ENCODE measurements at places on chromosomes 13 and 19. TPM values are rescaled to one million over a fixed set of nuclear protein-coding genes. Genes with fewer than 3 reads are reported as not detected.

Gene IFT88
- total RNA-seq = 10.4 TPM

Gene CD37
- not detected for total RNA-seq

Gene METTL21C
- total RNA-seq = not detected

Gene KIR2DL4
- total RNA-seq = not detected

Gene KLF16
- total RNA-seq = 31.4 TPM

Gene PEAK3
- not detected for total RNA-seq

Gene GGN
- total RNA-seq = 0.44 TPM

Gene ZNF724
- 0.26 TPM for total RNA-seq

Gene LRFN3
- total RNA-seq = 24.1 TPM

Gene NXNL1
- total RNA-seq = not detected

Gene SLC7A10
- not detected for total RNA-seq

Gene FXYD1
- not detected for total RNA-seq

Gene LAIR2
- total RNA-seq = not detected

Gene ICAM4
- total RNA-seq = not detected

Gene IGSF23
- total RNA-seq = 0.68 TPM

Gene CEACAM8
- total RNA-seq = not detected

Gene RGCC
- total RNA-seq = 4.0 TPM

Gene ASF1B
- 33.8 TPM for total RNA-seq

Gene ZNF575
- total RNA-seq = 3.4 TPM

Gene TEX30
- total RNA-seq = 13.8 TPM

Gene XRCC1
- total RNA-seq = 31.4 TPM

Gene FUZ
- 9.3 TPM for total RNA-seq

Gene GNG8
- not detected for total RNA-seq

Gene CLDND2
- 12.6 TPM for total RNA-seq

Gene ZNF90
- not detected for total RNA-seq

Gene CNFN
- 35.4 TPM for total RNA-seq

Gene FFAR3
- not detected for total RNA-seq

Gene GFY
- total RNA-seq = 0.14 TPM

Gene LRRC63
- not detected for total RNA-seq

Gene TUBGCP3
- 15.5 TPM for total RNA-seq

Gene ZNF738
- 1.0 TPM for total RNA-seq

Gene ZBTB45
- 18.5 TPM for total RNA-seq

Gene IRGC
- not detected for total RNA-seq

Gene CCDC159
- total RNA-seq = 4.6 TPM

Gene RAB20
- total RNA-seq = 1.4 TPM

Gene MUC16
- total RNA-seq = not detected

Gene HNRNPUL1
- total RNA-seq = 332 TPM

Gene DMKN
- total RNA-seq = 26.7 TPM

Gene ZNF229
- total RNA-seq = 3.2 TPM

Gene ZNF813
- 0.11 TPM for total RNA-seq

Gene C5AR1
- total RNA-seq = 2.3 TPM

Gene INSR
- 4.1 TPM for total RNA-seq

Gene SLC5A5
- total RNA-seq = 0.20 TPM

Gene PROZ
- total RNA-seq = not detected

Gene SHC2
- total RNA-seq = 1.1 TPM

Gene STAP2
- not detected for total RNA-seq
